ENCODE measurements at places on chromosomes 1 and 21.

DNA sequence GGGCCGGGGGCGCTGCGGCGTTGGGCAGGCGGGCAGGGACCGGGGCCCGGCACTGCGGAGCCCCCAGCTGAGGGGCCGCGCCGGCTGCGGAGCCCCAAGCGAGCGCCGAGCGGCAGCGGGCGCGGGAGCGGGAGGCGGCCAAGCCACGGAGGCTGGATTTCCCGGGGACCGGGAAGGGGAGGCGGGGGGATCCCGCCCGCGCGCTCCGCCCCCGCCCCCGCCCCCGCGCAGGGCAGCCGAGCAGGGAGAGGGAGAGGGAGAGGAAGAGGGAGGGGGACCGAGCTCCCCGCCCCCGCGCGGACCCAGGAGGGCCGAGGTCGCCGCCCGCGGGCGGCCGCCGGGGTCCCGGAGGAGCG is at the start of gene DLGAP3:
DLGAP3 (minus strand) TSS at position 154 of the 356 bp plus-strand sequence. CDS start 24,267 bp downstream, outside the sequence.
- DNase-seq: no peak

- no peak for DNase-seq
Observed at GRCh38 chr1:151693057-151693651, 23.4 kb downstream of the CELF3 start.

- no peak for DNase-seq
Observed at GRCh38 chr1:160935527-160936258, 18.9 kb downstream of the ITLN2 start.

- no peak for DNase-seq
Observed at GRCh38 chr1:19979494-19979977, at the start of gene PLA2G2A. PLA2G2A (minus strand) TSS chr1:19979618; CDS start chr1:19978773, 845 bp downstream.

DNA sequence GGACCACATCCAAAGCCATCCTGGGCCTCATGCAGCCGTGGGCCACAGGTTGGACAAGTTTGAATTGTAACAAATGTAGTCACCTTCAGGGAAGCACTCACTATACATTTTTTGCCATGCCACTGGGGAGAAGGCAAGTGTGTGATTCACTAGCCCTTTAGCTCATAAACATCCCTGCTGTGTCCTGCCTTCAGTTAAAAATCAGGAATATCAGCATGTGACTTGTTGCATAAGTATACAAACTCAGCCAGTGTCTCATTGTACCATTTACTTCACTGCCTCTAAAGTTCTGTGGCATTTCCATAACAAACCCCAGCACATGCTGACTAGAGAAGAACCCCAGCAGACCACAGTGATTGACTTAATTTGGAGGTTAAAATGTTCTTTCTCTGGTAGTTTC is 142.0 kb upstream of the C1orf105 start:
- DNase-seq: no peak

DNA sequence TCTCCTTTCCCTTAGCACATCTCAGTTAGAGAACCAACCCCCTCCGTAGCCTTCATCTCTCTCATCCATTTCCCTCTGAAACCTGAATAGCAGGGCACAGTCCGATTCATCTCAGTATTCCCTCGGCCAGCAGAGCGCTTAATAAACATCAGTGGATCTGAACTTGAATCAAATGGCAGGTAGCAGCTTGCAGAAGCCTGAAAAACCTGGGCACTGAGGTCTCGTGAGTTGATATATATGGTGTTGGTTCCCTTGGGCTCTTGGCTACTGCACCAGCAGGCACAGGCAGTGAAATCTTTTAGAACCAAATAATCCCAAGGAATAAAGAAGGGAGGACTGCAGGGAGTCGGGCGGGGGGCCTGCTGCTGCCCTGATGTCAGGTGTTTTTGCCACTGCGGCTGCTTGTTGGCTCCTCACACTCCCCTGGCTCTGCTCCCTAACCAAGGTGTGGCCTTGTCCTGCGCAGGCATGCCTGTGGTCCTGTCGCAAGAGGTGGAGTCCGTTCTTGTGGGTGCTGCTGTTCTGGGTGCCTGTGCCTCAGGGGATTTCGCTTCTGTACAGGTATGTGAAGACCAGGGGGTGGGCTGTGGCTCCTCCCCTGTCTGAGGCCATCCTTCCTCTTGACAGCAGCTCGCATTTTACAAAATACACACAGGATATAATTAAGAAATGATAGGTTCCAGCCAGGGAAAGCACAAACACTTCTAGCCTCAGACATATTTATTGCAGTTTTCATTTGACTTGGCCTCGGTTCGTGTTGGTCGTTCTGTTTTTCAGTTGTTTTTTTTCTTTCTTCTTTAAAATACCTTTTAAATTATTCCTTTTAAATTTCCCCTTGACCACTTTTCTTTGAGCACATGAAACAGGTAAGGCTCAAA is 140.9 kb upstream of the HOOK1 start:
- DNase-seq: no peak

GRCh38 chr1:10031461-10031860 is 1.3 kb upstream of the UBE4B start:
- no peak for DNase-seq

GRCh38 chr21:35573472-35574374 is 486.6 kb downstream of the SETD4 start:
- DNase-seq: no peak

- DNase-seq: no peak
Observed at GRCh38 chr1:152933196-152933595, 13.8 kb upstream of the SPRR5 start.

- no peak for DNase-seq
Observed at GRCh38 chr21:31111093-31111492, 72.8 kb upstream of the KRTAP19-8 start.

GRCh38 chr21:42079939-42080787 is 9.0 kb downstream of the UMODL1 start:
- no peak for DNase-seq

DNA sequence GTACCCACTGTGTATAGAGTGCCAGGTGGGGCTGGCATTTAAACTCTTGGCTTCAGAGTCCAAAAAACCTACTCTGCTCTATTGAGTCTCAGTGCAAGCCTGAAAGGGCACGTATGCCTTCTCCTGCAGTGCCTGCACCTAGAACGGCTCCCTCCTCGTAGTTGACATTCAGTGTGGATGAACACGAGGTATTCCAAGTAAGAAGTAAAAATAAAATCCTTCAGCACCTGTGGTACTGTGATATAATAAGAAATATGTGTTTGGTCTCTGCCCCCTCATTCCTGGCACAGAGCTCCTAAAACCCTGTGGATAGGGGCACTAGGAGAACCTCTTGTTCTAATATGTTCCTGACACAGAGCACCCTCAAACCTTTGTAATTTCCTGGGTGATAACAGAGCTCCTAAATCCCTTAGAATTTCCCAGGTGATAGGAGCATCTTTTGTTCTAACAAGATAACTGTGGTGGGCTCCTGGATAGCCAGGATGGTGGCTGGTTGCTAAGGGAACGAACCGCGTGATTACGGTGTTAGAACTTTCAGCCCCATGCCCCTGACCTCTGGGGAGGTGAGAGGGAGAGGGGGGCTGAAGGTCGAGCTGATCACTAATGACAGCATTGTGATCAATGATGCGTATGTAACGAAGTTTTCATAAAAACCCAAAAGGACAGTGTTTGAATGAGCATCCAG is 16.8 kb downstream of the UCK2 start:
- DNase-seq: no peak

- no peak for DNase-seq
Observed at GRCh38 chr21:29394051-29394450, 95.3 kb downstream of the BACH1 start.

- no peak for DNase-seq
Observed at GRCh38 chr1:211750599-211750998, 75.2 kb upstream of the NEK2 start.

- DNase-seq: peak; percentile 88
Observed at GRCh38 chr1:145885738-145886287, at the start of gene ANKRD35. ANKRD35 (minus strand) TSS chr1:145885866; CDS start chr1:145885758, 108 bp downstream.

GRCh38 chr1:240608707-240609106 is 3.2 kb downstream of the GREM2 start:
- DNase-seq: no peak

Measured in dorsolateral prefrontal cortex (tissue), 122 donors.